NCI-H345 (cell line): ENCODE measurements at places on chromosomes 12 and 14.
A peak's percentile ranks its signal among the peaks of the same experiment; 100 is the strongest.

- no peak for DNase-seq
These were observed 707.6 kb upstream of the MDGA2 start for GRCh38 chr14:48382961-48383360.

DNA sequence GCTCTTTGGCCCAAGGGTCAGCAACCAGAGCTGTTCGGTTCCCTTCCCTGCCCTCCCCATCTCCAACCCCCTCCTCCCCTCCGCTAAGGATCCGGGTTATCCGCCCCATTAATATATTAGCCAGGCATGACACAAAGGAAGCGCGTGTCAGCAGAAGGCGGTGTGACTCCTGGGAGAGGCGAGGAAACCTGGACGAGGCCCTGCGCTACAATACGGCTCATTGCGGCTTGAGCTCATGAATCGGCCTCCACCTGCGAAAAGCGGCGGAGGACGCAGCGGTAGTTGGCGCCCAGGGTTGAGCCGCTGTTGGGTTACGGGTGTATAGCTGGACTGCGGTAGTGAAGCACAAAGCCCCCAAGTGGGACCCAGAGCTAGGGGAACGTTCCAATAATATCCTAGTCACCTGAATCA is 9.9 kb downstream of the FOXA1 start:
- peak; percentile 76 for DNase-seq

DNA sequence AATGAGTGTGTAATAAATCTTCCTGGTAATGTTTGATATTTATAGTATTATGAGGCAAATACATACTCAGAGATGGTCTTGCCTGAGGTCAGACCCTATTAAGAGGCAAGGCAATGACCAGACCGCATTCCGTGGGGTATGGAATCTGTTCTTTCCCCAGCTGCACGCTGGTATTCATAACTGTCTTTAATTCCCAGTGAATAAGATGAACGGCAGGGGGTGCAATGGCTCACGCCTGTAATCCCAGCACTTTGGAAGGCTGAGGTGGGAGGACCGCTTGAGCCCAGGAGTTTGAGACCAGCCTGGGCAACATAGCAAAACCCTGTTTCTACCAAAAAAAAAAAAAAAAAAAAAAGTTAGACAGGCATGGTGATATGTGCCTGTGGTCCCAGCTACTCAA is 44.6 kb downstream of the ERO1A start:
- no peak for DNase-seq

DNA sequence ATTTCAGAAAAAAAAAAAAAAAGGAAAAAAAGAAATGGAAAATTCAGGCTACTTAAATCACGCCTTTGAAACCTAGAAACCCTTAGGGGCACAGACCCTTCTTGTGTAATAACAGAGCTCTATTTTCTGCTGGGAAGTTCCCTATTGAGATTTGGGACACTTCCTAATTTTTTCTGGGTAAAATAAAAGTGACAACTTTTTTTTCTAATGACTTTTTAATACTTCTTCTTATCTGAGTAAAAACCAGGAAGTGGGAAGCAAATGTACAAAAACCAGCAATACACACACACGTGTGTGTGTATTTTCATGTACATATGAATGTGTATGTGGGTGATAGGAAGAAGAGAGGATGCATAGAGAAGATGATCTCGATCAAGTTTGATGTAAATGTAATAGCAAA is 35.8 kb downstream of the ETV6 start:
- no peak for DNase-seq
